ENCODE measurements at places on chromosomes 6 and 20. TPM values are rescaled to one million over a fixed set of nuclear protein-coding genes. Genes with fewer than 3 reads are reported as not detected.

KCNK16 gene
- not detected for total RNA-seq

GRCh38 chr6:122495612-122496011 is 24.0 kb upstream of the SERINC1 start:
- no peak for DNase-seq

- no peak for DNase-seq
Measured at GRCh38 chr6:107400616-107401147, 58.7 kb downstream of the PDSS2 start.

- no peak for DNase-seq
Measured at GRCh38 chr6:137097057-137097456, 52.3 kb upstream of the IL20RA start.

SOX18 gene
- 0.21 TPM for total RNA-seq

RBPJL gene
- 1.4 TPM for total RNA-seq

HLA-DRB5 gene
- total RNA-seq, result not detected

DNA sequence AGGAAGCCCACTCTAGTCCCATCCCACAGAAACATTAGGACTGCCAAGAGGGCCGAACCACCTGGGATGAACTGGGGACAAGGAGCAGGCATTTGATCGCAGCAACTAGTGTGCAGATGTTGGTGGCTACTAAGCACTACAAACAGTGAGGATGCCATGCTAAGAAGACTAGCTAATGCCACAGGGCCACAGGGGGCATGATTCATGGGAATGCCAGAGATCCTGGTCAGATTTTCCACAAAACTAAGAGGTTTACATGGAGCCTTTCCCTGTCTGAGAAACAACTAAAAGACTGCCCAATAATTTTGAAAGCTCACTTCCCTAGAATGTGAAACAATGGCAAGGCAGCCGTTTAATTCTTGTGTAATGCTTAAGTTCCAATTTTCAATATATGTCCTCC is 375.9 kb upstream of the PTCHD4 start:
- no peak for DNase-seq

- no peak for DNase-seq
Measured at GRCh38 chr6:12525276-12525675, 191.3 kb upstream of the PHACTR1 start.

- no peak for DNase-seq
Measured at GRCh38 chr6:5869676-5870075, 137.0 kb downstream of the NRN1 start.

UBD gene
- total RNA-seq, result not detected

CENPW gene
- 16.5 TPM for total RNA-seq

GRCh38 chr6:46419576-46420002 is 71.7 kb downstream of the RCAN2 start:
- DNase-seq, result peak; percentile 84

GRCh38 chr6:150328744-150329405 is 39.9 kb upstream of the IYD start:
- DNase-seq, result no peak

REM1 gene
- 0.28 TPM for total RNA-seq

DNA sequence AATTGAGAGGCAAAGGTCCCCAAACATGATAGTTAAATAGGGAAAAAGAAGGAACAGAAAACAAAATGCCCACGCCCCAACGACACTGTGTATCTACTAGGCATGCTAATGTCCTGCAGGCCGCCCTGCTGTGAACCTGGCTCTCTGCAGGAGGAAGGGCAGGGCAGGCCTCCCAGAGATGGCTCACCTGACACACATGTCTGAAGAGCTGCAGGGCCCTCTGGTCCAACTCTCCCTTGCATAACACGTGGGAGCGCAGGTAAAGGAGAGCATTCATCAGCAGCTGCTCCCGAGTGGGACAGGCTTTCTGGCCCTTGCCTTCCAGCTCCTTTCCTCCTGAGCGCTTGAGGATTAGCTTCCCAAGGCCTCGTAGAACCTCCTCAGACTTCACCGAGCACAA is 53.7 kb upstream of the LYRM2 start:
- peak; percentile 38 for DNase-seq

GRCh38 chr6:33116841-33117711 is 41.3 kb downstream of the HLA-DPB1 start:
- peak; percentile 87 for DNase-seq

GRCh38 chr6:66184091-66184490 is 477.1 kb upstream of the EYS start:
- no peak for DNase-seq

- DNase-seq, result no peak
Measured at GRCh38 chr6:105920071-105920470, 166.1 kb upstream of the PRDM1 start.

CST11 gene
- total RNA-seq, result not detected

GRCh38 chr6:2625581-2625980 is 125.1 kb downstream of the MYLK4 start:
- no peak for DNase-seq

DNA sequence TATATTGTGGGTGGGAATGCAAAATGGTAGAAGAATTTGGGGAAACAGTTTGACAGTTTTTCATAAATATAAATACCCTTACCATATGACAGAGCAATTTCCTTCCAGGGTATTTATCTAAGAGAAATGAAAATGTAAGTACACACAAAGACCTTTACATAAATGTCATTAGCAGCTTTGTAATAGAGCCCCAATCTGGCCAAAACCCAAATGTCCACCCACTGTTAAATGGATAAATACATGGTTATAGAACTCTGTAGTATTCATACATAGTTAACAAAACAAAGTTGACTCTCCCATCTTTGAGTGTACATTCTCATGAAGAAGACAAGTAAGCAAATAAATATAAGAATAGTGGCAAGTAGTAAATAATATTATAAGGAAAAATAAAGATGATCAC is 514.8 kb upstream of the NOX3 start:
- DNase-seq, result no peak

DNA sequence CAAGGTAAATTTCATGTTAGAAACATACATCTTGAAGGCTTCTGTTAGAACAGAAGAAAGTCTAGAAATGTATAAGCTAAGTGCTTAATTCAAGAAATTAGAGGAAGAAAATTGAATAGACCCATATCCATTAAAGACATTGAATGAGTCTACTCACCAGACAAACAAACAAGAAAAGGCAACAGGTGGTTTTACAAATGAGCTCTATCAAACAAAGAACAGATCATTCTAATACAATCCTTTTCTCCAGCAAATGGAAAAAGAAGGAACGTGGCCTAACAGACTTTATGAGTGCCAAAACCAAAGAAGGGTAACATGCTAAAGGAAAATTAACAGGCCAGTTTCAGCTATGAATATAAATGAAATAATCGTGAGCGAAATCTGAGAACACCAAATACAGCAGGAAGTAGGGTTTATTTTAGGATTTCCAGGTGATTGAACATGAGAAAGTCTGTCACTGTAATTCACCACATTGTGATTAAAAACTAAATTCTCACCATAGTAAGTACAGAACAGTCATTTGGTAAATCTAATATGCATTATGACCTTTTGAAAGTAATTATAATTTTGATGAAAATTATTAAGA is 22.6 kb downstream of the MTHFD1L start:
- DNase-seq, result no peak

GRCh38 chr6:128572294-128572693 is 51.9 kb upstream of the PTPRK start:
- DNase-seq, result no peak

GRCh38 chr6:161105408-161105807 is 113.8 kb downstream of the MAP3K4 start:
- DNase-seq, result no peak

- no peak for DNase-seq
Measured at GRCh38 chr6:91149246-91149955, 562.5 kb upstream of the MAP3K7 start.

PRRT1 gene
- not detected for total RNA-seq

ARMH2 gene
- total RNA-seq, result not detected

DNA sequence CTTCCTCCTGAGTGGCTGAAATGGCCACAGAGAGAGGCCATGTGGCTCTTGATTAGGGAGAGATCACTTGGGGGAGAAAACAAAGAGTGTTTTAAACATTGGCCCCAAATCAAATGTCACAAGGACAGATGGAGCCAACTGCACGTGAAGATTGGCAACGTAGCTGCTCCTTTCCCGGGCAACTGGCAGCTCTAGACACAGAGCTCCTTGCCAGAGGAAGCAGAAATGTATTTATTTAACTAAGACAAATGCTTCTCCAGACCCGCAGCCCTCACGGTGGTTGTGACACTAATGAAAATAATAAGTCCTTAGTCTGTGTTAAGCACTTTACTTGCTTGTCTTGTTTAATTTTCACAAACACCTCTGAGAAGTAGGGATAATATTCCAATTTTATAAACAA is 49.6 kb upstream of the DSN1 start:
- no peak for DNase-seq

DNA sequence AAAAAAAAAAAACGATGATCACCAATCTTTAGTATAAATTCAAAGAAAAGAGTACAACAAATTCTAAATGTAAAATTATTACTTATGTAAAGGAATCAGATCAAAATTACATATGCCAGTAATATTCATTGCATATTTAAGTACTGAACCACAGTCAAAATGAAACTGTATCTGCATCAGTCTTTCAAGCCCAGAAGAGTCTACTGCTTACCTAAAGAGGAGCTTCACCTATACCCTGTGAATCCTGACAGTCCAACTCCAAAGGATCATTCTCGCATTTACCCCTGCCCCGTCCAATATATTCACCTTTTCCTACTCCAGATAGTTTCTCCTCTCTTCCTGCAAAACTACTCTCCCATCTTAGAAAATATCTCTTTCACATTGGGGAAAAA is 9.2 kb downstream of the ATG5 start:
- DNase-seq, result no peak

GRCh38 chr20:53097371-53097770 is 125.2 kb downstream of the TSHZ2 start:
- no peak for DNase-seq

DNA sequence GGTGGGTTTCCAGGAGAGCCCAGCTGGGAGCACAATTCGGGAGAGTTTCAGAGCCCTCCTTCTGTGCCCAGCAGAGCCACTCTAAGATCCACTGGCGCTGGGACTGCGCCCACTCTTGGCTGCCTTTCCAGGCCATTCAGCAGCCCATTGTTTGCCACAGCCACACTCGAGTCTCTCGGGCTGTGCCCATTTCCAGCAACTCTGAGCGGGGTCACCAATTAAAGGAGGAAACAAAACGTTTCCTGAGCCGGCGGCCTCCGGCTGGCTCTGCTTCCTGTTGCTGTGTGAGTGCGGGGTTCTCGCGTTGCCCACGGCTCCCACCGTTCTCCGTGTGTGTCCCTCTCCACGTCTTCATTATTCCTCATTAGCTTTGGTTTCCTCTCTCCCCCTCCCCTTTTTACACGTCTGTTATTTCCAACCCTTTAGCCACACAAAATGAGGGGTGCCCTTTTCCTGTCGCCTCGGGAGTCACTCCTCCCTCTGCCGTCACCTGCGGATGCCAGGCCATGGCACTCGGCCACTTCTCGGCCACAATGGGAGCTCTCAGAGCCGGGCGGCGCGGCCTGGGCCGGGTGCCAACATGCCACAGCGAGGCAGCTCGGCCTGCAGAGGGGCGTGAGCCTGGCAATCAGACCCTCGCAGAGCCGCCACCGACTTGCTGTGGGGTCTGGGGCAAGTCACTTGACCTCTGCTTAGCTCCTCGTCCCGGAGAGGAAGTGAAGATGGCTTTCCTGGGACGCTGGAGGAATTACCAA is 94.3 kb upstream of the NKX2-2 start:
- DNase-seq, result no peak

DNA sequence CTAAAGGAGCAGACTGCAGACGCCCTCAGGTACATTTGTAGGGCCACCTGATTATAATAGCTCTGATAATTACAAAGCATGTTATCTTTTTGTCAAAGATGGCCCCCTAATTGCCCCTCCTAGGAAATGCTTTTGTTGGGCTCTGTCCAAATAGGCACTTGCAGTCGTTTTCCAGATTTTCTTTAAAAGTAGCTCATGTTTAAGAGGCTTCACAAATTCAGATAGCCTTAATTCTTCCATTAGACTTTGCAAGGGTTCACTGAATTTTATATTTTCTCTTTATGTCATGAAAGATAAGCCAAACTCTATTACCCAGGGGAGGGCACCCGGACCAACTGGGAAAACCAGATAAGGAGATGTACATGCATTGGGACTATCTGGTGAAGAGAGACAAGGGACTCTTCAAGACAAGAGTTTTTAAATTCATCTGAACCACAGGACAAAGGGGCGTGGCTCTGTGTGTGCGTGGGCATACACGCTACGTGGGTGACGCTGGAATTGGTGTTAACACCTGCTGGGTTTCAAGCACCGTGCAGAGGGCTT is 95.6 kb downstream of the TOX2 start:
- DNase-seq, result no peak

C20orf204 gene
- total RNA-seq, result 0.85 TPM

OR2J3 gene
- 0.35 TPM for total RNA-seq

GRCh38 chr6:47323887-47324286 is 14.2 kb upstream of the TNFRSF21 start:
- DNase-seq, result no peak

CRISP3 gene
- not detected for total RNA-seq

DNA sequence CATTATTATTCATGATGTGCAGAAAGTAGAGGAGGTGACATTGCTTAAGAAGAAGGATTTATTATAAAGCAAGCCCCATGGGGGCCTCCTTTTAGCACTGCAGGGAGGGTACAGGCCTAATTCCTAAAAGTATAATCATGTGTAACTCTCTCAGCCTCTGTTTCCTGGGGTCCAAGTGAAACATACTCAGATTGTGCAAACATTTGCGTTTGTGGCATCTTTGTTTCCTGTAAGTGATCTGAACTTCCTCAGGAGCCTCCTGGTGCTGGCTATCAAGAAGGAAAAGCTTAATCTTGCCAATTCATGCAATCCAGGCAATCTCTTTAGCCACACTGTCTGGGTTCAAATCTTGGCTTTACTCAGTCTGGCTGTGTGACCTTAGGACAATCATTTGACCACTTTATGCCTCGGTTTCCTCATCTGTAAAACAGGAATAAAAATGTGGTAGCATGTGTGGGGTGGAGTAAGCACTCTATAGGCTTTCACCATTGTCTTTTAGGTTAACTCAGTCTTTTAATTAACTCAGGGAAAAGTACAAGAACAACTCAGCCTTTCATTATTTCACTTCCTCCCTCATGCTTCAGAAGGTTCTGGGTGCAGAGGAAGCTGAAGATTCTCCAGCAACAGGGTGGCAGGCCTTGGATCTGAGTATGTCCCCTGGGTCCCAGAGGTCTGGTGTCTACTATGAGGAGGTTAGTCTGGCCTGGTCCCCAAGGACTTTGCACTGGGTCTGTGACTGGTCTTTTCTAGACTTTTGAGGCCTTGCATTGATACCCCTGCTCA is 831 bp upstream of the SIRPB2 start:
- DNase-seq, result no peak

- no peak for DNase-seq
Measured at GRCh38 chr6:10073341-10073740, 341.5 kb downstream of the TFAP2A start.

- peak; percentile 18 for DNase-seq
Measured at GRCh38 chr6:160161647-160161986, 40.0 kb downstream of the SLC22A1 start.
